ENCODE measurements at places on chromosomes 1 and 21.

- no peak for DNase-seq
These were observed 127.9 kb downstream of the CSMD2 start for GRCh38 chr1:34037109-34037508.

GRCh38 chr1:153192697-153193096 lies 10.5 kb upstream of the LELP1 start:
- no peak for DNase-seq

GRCh38 chr1:205458777-205459566 lies 3.1 kb upstream of the BLACAT1 start:
- DNase-seq, result peak; percentile 71

GRCh38 chr1:59186656-59187055 lies 110.2 kb upstream of the FGGY start:
- DNase-seq, result peak; percentile 80

DNA sequence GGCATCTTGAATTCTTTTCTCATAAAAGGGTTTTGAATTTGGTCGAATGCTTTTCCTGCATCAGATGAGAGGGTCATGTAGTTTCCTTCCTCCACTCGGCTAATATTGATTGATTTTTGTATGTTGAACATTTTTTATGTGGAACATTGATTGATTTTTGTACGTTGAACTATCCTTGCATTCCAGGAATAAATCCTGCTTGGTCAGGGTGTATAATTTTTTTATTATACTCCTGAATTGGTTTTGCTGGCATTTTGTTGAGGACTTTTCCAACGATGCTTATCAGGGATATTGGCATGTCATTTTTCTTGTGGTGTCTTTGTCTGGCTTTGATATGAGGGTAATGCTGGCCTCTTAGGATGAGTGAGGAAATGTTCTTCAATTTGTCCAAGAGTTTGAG lies 8.5 kb downstream of the TMEM240 start:
- no peak for DNase-seq

GRCh38 chr1:8374812-8375211 lies 56.9 kb downstream of the SLC45A1 start:
- peak; percentile 57 for DNase-seq

DNA sequence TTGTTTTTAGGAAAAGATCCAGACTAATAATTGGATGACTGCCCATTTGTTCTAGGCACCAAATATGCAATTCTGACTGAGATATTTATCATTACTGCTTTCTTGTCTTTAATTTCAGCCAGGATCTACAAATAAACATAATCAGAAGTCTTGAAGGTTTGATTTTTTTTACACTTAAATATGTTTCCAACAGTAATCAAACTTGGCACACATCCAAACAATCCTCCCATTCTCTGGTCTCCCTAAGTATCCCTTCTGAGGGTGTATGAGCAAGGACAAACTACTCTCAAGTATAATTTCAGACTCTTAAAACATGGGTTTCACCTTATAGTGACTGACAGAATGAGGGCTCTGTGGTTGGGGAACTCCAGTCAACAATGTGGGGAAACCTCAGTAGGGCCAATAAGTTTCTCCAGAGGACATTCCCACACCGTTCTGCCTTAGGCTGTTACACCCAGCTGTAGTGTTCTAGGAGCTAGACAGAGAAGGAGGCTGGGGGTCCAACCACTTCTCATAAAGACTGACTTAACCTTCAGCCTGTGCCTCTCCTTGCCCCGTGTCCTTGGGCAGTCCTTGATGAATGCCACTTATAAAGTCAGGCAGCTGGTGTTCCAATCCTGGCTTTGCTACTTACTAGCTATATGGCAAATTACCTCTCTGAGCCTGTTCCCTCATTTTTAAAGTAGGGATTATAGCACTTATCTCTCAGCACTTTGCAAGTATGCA lies 1.5 kb upstream of the PALMD start:
- no peak for DNase-seq

GRCh38 chr1:25711555-25712298 lies 88.3 kb upstream of the SELENON start:
- DNase-seq, result peak; percentile 85

DNA sequence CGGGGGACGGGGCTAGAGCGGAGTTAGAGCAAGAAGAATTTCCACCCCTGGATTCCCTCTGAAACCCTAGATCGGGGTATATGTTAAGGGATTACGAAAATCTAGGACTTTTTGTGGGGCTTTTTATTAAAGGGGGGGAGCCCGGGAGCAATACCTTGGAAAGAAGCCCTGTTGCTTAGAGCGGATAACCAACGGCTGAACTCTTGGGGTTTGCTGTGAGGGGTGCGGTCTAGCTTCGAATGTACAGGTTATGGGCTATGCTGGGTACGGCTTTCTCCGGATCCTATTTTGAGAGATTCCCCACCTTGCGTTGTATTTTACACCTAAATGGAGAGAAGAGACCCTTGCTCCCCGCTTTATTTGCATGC lies 626 bp downstream of the DYRK3 start:
- peak; percentile 20 for DNase-seq

GRCh38 chr1:230065161-230065560 lies 1.9 kb upstream of the GALNT2 start:
- no peak for DNase-seq

- no peak for DNase-seq
These were observed 41.4 kb upstream of the HMGN1 start for GRCh38 chr21:39390212-39390765.

GRCh38 chr1:171716616-171717015 lies 25.2 kb downstream of the VAMP4 start:
- peak; percentile 10 for DNase-seq

DNA sequence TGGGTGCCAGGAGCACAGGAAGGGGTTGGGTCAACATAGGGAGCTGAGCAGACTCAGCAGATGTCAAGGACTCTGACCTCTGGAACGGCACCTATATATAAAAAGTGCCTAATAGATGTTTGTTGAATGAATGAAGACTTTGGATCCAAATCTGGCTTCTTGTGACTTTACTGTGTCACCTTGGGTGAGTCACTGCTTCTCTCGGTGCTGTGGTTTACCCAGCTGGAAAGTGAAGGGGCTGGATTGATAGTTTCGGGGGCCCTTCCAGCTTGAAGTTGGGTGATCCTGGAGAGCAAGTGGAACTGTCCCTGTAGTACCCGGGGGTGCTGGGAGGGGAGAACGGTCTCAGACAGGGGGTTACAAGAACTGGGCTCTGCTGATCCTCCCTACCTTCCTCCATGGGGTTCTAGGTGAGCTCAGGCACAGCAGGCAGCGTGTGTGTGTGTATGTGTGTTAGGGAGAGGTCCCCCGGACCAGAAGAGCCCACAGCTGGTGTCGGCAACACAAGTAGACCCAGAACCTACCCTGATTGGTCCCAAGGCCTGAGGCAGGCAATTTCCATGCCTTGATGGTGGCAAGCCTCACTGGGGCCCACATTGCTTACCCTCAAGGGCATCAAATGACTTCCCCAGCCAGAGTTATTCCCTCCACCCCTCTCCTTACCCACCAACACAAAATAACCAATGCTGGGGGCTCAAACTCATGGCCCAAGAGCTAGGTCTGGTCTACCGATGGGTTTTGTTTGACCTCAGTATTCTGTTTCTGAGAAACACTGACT lies 5.5 kb upstream of the PADI1 start:
- DNase-seq, result no peak

DNA sequence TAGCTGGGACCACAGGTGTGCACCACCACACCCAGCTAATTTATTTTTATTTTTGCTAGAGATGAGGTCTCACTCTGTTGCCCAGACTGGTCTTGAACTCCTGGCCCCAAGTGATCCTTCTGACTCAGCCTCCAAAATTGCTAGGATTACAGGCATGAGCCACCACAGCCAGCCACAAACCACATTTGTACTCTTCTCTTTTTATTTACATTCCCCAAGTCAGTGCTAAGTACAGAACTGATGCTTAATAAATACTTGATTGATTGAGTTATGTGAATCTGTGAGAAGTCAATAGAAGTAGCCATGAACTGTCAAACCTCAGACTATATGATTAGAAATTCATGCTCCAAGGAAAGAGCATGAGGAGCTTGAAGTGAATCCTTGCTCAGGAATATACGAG lies 48.5 kb upstream of the S1PR1 start:
- peak; percentile 72 for DNase-seq

GRCh38 chr21:31735511-31735992 lies 3.6 kb upstream of the SCAF4 start:
- no peak for DNase-seq

- no peak for DNase-seq
These were observed 145.2 kb downstream of the FOXD2 start for GRCh38 chr1:47582891-47583608.

- peak; percentile 42 for DNase-seq
These were observed 1.7 kb downstream of the PTPRU start for GRCh38 chr1:29237852-29238619.

GRCh38 chr1:148353461-148354283 lies 129.4 kb downstream of the PPIAL4G start:
- DNase-seq, result peak; percentile 70

DNA sequence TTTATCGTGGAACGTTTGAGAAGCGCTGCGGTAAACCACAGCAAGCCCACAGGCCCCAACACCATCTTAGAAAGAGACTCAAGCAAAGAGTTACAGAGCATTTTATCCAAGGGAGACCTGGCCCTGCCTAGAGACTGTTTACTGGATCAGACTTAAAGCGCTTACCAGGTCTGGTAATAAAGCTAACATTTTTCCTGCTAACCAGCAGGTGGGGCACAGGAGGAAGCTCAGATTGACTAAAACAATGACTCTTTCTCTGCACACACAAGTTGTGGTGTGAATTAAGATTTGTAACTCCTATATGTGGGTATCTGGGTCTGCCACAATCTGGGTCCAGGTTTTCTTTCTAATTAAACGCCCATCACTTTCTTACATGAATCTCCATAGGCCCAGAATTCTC lies 136.5 kb upstream of the ETS2 start:
- peak; percentile 49 for DNase-seq

GRCh38 chr1:147815503-147815902 lies 55.1 kb upstream of the GJA5 start:
- DNase-seq, result peak; percentile 22

- no peak for DNase-seq
These were observed 223.9 kb downstream of the ST6GALNAC3 start for GRCh38 chr1:76298399-76298798.

DNA sequence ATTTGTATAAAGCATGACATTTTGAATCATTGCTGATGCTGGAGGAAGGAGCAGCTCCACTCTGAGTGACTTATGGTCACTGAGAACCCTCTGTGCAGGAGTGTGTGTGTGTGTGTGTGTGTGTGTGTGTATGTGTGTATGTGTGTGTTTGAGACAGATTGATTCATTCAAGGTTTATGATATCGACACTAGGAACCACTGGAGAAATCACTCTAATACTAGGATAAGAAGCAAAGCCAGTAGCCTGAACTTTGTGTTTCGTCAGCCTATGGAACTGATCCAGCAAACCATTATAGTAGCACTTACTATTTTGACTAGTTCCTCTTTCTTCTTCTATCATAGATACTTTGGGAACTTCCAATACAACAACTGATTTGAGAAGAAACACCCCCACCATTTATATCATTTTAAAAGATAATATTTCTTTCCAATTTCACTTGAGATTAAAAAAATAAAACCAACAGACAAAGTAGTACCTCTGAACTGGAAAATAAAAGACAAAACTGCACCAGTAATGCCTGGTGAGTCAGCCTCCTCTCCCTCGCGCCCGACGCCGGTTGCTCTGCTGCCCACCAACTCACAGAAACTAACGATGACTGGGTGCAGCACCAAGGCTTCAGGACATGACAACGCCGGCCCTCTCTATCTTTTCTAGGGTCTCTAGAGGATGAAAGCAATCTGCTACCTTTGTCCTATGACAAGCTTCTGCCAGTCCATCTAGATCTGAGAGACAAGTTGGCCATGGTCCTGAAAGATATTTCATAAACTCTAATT lies 20.9 kb downstream of the SLAMF1 start:
- no peak for DNase-seq

DNA sequence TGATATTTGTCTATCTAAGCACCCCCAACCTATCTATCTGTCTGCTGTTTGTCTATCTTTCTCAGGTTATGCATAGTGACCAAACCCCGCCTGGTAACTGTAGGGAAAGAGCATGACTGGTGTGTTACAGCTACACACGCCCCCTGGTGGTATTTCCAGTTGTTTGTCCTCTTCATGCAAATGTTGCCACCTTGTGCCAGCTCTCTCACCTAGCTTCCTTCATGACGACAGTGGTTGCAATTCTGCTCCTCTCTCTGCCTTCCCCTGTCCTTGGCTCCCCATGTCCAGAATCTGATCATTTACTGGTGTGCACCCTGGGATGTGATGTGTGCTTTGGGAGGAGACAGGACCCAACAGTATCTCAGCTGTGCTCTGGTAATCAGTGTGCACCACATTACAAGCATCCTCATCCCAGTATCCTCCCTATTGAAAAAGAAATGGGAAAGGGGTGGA lies 8.1 kb upstream of the INKA2 start:
- peak; percentile 78 for DNase-seq

GRCh38 chr1:59417406-59417805 lies 120.5 kb downstream of the FGGY start:
- peak; percentile 31 for DNase-seq

DNA sequence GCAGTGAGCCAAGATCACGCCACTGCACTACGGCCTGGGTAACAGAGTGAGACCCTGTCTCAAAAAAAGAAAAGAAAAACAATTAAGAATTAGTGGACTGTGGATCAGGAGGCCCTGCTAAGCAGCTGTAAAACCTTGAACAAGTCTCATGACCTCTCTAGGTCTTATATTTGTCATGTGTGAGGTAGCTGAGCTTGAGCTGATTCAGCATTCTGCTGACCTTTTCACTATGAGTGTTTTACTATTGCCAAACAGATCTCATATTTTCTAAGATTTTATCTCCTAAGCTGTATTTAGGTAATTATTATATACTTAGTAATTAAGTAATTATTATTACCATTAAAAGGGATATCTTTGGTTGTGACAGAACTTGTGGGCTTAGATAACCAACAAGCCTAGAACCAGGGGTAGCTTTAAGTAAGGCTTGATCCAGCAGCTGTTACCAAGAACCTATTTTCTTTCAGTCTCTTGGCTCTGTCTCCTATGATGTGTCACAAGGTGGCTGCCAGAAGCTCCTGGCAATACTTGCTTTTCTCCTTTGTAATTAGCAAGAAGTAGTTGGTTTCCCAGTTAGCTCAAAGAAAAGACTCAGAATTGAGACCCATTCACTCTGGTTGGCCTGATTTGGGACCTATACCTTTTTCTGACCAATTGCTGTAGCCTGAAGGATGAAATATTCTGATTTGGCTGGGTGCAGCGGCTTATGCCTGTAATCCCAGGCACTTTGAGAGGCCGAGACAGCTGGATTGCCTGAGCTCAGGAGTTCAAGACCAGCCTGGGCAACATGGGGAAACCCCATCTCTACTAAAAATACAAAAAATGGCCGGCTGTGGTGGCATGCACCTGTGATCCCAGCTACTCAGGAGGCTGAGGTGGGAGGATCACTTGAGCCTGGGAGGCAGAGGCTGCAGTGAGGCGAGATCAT lies 8.5 kb upstream of the ZC3H12A start:
- no peak for DNase-seq

- DNase-seq, result peak; percentile 83
These were observed 65.0 kb downstream of the ABL2 start for GRCh38 chr1:179164494-179164893.

- DNase-seq, result peak; percentile 41
These were observed 661 bp downstream of the PLEKHO1 start for GRCh38 chr1:150150133-150151021.
